ENCODE measurements at places on chromosomes 4 and X.

GRCh38 chrX:5220421-5220820 is 1008.2 kb downstream of the NLGN4X start:
- DNase-seq: no peak

DNA sequence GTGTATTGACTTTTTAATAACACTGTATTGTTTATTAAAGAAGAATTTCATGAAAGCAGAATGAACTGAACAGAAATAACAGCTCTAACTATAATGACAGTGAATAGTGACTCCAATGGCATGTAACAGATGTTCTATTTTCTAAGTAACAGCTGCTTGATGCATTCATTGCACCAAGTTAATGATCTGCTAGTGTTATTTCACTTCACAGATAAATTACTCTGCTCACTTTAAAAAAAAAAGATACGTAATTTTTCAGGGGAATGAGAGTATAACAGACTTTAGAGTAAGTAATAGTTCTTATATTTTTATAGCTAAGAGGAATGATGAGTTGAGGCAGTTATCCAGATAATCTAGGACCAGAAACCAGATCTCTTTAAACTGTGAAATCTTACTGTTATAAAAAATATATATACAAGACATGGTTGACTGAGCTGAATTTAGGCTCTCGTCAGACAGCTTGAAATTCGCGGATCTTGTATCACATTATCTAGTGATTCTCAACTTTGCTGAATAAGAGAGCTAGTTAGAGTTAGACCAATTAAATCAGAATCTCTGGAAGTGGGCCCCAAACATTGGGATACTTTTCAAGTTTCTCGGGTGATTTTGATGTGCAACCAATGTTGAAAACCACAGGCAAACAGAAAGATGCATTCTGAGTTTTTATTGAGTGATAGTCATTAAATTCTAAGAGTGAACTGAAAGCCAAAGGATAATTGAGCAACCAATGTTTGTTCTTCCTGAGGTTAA is 840.7 kb downstream of the DMD start:
- DNase-seq: no peak

DNA sequence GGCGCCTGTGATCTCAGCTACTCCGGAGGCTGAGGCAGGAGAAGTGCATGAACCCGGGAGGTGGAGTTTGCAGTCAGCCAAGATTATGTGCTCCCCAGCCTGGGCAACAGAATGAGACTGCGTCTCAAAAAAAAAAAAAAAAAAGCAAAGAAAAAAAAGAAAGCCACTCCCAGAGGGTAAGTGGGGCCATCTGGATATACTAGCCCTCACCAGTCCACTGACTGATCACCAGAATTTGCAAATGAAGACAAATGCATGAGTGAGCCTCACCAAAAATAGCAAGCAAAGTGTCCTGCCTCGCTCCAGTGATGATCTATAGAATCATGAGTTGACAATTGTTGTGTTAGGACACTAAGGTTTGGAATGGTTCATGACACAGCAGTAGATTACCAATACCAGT is 47.6 kb downstream of the ZFP42 start:
- DNase-seq: no peak

DNA sequence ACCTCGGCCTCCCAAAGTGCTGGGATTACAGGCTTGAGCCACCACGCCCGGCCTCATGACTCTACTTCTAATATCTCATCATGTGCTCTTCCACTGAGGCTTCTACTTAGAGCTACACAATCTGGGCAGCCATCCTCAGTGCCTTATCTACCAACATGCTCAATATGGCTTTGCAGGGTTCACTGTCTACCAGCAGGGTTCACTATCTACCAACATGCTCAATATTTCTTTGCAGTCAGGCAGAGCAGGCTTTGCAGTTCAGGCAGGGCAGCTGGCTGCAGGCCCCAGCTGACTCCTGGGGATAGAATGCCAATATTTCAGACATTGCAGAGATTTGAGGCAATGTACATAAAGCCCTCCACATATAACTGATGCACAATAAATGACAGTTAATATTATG is 47.5 kb downstream of the PKD2 start:
- DNase-seq: peak; percentile 76

- peak; percentile 54 for DNase-seq
Measured at GRCh38 chrX:44012484-44013096, 39.4 kb upstream of the NDP start.

- DNase-seq: no peak
Measured at GRCh38 chr4:121957266-121957665, 5.4 kb upstream of the TRPC3 start.

DNA sequence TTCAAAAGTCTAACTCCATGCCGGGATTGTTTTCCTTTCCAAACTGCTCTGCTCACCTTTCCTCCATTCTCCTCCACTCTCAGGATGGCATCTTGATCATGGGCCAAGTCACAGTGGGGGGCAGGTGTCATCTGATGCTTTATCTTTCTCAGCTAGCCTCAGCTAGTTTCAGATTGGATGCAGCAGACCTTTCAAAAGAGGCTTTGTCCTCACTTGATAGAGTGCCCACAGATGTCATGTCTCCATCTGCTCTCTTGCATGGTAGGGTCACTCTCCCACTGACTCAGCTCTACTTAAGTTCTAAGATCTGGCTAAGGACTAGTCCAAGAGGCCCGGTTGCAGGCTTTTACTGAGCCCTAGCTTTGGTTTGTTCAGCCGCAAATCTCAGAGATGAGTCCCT is 341.8 kb upstream of the GALNT7 start:
- no peak for DNase-seq

GRCh38 chr4:4437798-4438470 is 51.0 kb downstream of the NSG1 start:
- no peak for DNase-seq

GRCh38 chr4:102736636-102737549 is 23.9 kb downstream of the MANBA start:
- DNase-seq: no peak
